ENCODE measurements at places on chromosomes 5 and 9.

- no peak for ATAC-seq
- no peak overlapping the region for H3K27ac ChIP-seq
Observed at GRCh38 chr5:65823204-65823603, 101.2 kb downstream of the NLN start.

DNA sequence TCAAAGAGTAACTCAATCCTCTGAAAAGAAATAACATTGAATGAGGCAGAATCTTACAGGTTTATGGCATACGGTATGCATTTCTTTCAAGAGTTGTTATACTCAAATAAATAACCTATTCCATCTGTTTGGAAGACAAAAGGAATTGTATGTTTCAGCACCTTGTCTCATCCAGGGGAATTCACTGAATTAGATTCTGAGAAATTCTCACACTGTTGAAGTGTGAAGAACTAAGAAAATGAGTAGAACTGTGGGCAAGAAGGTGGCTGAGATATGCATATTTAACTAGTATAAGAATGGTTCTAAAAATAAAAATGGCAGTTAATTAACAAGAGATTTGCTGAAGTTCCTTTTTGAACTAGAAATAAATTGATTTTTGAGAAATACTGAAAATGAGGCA, 279.3 kb upstream of the DAP start:
- H3K4me3 ChIP-seq: no peak overlapping the region
- no peaks in the 10 kb centered on the region for H3K4me1 ChIP-seq
- no peak for ATAC-seq
- H3K27ac ChIP-seq: no peak overlapping the region
- peaks cover 13% of the 10 kb centered on the region for H3K27me3 ChIP-seq

DNA sequence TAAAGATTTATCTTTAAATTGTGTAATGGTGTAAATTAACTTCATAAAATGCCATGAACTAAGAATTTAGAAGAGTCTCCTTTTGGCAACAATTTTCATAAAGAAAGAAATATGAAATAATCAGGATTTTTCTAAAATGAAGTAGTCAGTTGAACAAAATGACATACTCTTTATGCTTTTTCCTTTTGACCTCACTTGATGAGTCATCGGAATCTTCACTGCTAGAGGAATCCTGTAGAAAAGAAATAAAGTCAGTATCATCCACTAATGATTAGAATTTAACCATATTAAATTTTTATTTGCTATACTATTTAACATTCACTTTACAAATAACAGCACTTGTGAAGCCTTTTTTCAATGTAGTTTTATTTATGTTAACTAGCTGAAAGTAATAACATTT, 26.1 kb downstream of the CHD1 start:
- peaks cover 25% of the 10 kb centered on the region for H3K4me1 ChIP-seq
- no peaks in the 10 kb centered on the region for H3K27me3 ChIP-seq
- ATAC-seq: no peak
- H3K36me3 ChIP-seq: peaks cover 60% of the 10 kb centered on the region
- no peak overlapping the region for H3K4me3 ChIP-seq

DNA sequence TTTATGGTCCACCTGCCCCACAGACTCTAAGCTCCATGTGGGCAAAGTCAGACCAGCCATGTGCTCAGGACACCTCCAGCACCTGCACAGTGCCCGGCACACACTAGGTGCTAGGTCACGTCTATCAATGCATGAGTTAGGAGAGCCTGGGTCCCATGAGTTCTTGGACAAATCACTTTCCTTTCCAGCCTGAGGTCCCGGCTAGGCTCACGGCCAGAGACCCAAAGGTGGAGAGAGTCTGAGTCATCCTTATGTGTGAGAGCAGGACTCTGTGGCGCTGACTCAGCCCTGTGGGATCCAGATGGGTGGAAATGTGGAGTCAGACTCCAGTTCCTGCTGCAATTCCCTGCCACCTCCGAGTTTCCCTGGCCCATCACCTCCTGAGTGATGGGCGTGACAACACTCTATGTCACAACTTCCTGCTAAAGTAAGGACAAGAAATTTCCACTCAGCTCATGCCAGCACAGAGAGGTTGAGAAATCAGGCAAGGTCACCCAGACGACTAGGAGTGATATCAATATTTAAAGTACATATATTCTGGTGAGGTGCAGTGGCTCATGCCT, 2.5 kb upstream of the ST6GALNAC4 start:
- peaks cover 17% of the 10 kb centered on the region for H3K27me3 ChIP-seq
- no peak overlapping the region for H3K4me3 ChIP-seq
- H3K27ac ChIP-seq: peak overlapping the region; percentile 82
- peak; percentile 83 for ATAC-seq
- H3K4me1 ChIP-seq: peaks cover 68% of the 10 kb centered on the region

DNA sequence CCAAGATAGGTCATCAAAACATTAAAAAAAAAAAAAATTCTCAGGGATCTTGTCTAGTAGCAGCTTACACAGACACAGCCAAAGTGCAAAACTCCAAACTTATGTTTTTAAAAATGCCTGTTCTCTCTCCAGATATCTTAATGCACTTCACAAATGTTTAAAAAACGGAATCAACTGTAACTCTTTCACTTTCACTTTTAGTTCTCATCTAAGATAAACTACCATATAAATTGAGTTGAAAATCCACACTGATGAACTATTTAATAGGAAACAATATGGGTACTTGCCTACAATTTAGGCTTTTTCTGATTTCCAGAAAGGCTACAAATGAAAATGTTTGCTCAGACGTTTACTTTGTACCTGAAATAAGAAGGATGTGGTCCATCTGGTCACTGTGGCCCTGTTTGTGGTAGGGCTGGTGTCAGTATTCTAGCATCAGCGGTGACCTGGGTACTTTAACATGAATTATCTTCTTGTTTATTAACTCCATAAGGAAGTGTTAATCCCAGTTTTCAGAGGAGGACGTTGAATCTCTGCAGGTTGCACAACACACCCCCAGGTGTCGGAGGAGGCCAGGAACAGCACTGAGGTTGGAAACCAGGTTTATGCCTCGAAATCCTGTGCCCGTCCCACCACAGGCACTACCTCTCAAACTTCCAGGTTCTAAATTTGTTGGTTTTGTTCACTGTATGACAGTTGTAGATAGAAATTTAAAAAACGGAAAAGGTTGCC, 13.3 kb upstream of the LPCAT1 start:
- no peaks in the 10 kb centered on the region for H3K27me3 ChIP-seq
- H3K4me1 ChIP-seq: peaks cover 15% of the 10 kb centered on the region
- H3K4me3 ChIP-seq: peak overlapping the region; percentile 29
- ATAC-seq: no peak
- peak overlapping the region; percentile 0 for H3K27ac ChIP-seq
- no peaks in the 10 kb centered on the region for H3K36me3 ChIP-seq

DNA sequence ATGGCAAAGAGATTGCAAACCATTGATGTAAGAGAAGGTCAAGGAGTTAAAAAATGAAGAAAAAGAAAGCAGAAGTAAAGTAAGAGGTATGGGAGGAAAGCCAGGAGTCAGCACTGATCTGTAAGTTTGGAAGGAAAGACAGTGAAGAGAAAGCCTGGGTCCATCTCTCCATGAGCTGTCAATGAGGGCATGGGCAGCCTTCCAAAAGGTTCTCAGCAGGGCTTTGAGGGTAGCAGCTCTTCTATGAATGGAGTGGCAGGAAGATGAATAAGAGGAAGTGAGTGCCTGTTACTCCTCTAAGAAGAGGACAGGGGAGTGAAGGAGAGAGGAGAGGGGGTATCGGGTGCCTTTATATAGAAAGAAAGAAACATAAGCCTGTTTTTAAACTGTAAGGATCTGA, 97.1 kb downstream of the ADCY2 start:
- no peaks in the 10 kb centered on the region for H3K27me3 ChIP-seq
- no peaks in the 10 kb centered on the region for H3K4me1 ChIP-seq
- H3K4me3 ChIP-seq: no peak overlapping the region

DNA sequence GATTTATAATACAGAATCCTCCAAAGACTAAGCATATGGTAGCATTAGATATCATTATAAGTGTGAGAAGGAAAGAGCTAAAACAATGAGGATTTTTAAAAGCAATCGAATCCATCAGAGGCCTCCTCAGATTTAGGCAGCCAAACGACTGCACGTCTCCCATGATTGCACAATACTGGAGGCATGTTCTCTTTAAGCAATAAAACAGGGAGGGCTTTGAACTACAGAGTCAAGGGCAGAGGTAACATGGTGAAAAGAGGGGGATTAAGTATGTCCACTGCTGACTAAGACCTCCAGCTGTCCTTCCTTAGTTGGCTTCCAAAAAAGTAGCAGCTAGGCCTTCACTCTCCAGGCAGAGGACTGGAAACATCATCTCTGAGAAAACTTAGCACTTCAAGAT, 298.7 kb upstream of the RGMB start:
- no peaks in the 10 kb centered on the region for H3K4me1 ChIP-seq
- H3K4me3 ChIP-seq: no peak overlapping the region
- ATAC-seq: no peak
- no peaks in the 10 kb centered on the region for H3K27me3 ChIP-seq
- H3K27ac ChIP-seq: no peak overlapping the region

GRCh38 chr5:39411061-39411460, 13.7 kb downstream of the DAB2 start:
- no peaks in the 10 kb centered on the region for H3K36me3 ChIP-seq
- H3K4me1 ChIP-seq: peaks cover 32% of the 10 kb centered on the region
- no peak overlapping the region for H3K4me3 ChIP-seq
- ATAC-seq: peak; percentile 67
- H3K27ac ChIP-seq: peak overlapping the region; percentile 32
- H3K27me3 ChIP-seq: no peaks in the 10 kb centered on the region

- ATAC-seq: peak; percentile 39
- H3K27me3 ChIP-seq: no peaks in the 10 kb centered on the region
Observed at GRCh38 chr9:86948074-86948929, 996 bp upstream of the GAS1 start.

DNA sequence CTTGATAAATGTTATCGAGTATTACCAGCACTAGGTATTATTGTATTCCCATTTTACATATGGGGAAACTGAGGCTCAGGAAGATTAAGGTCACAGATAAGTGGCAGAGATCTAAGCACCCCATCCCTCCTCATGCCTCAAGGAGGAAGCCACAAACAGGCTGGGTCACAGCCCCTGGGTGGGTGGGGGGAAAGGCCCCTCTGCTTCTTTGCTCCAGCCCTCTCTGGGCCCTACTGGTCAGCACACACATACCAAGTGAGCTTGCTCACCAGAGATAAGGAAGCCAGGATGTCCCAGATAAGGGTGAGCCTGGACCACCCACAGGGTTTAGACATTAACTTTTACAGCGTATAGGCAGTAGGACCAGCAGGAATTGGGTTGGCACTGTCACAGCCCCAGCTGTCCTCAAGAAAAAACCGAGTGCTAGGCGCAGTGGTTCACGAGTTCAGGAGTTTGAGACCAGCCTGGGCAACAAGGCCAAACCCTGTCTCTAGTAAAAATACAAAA, 45.3 kb downstream of the STK10 start:
- no peak overlapping the region for H3K4me3 ChIP-seq
- no peak for ATAC-seq
- H3K27ac ChIP-seq: no peak overlapping the region
- no peaks in the 10 kb centered on the region for H3K4me1 ChIP-seq
- H3K36me3 ChIP-seq: no peaks in the 10 kb centered on the region

DNA sequence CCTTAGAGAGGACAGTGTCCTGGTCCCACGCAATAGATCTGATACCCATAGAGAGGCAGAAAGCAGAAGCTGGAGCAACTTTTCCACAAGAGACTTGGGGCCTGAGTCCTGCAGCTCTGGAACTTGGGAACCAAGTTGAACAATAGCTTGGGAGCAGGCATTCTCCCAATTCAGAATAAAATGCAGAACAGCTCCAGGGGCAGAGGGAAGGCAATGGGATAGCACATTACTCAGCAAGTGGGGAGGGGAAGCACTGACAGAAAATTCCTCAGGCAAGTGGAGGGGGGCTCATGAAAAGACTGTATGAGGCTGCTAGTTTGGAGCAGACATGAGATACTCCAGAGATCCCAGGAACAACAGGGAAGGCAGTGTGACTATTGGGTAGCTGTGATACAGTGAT, 513.6 kb downstream of the HINT1 start:
- H3K36me3 ChIP-seq: no peaks in the 10 kb centered on the region
- ATAC-seq: no peak
- no peak overlapping the region for H3K4me3 ChIP-seq

DNA sequence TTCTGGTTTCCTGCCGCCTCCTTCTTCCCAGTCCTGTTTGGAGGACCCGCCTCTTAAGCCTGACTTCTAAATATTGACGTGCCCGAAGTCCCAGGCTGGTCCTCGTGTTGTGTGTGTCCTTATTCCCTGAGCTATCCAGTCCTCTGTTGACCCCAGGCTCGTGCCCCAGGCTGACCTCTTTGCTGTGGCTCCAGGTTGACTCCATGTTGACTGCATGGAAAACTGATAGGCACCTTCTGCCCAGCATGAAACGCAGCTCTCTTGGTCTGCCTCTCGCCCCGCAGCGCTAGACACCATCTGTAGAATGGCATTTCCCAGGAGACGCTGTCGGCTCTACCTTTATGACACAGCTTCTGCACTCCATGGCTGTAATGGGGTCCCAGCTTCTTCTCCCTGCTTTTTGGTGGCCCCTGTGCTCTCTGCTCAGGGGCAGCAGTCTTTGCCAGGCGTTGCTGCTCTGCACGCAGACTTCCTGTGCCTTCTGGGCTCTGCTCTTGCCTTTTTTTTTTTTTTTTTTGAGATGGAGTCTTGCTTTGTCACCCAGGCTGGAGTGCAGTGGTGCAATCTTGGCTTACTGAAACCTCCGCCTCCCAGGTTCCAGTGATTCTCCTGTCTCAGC, 28.4 kb downstream of the EHMT1 start:
- no peak overlapping the region for H3K4me3 ChIP-seq
- no peaks in the 10 kb centered on the region for H3K36me3 ChIP-seq
- ATAC-seq: no peak
- H3K27me3 ChIP-seq: no peaks in the 10 kb centered on the region

- no peak overlapping the region for H3K27ac ChIP-seq
- no peak overlapping the region for H3K4me3 ChIP-seq
- H3K27me3 ChIP-seq: no peaks in the 10 kb centered on the region
Observed at GRCh38 chr5:161085056-161085455, 233.0 kb upstream of the ATP10B start.

DNA sequence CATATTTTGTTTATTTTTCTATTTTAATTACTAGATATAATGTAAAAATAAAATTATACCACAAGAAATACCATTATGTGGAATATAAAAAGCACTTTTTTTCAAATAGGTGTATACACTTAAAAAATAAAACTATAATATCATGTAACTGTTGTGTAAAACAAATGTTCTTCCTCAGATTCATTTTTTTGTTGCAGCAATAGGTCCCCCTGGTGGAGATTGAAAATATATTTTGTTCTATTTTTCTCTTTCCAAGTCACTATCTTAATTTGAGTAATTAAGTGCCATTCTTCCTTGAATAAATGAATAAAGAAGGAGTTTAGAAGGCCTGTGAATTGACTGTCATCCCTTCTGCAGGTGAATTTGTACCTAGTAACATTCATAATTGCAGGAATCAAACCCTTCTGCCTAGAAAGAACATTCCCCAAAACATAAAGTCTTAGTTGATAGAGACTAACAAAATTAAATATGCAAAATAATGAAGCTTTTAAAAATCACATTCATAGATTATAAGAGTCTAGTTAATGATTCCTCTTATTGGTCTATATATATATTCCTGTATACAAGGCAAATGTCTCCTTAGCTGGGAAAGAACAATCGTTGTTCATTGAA, 23.4 kb downstream of the CETN3 start:
- no peak for ATAC-seq
- H3K4me3 ChIP-seq: no peak overlapping the region

- no peak for ATAC-seq
- H3K36me3 ChIP-seq: peaks cover 53% of the 10 kb centered on the region
- no peaks in the 10 kb centered on the region for H3K27me3 ChIP-seq
- no peak overlapping the region for H3K27ac ChIP-seq
- no peaks in the 10 kb centered on the region for H3K4me1 ChIP-seq
Observed at GRCh38 chr5:619444-619843, 7.3 kb downstream of the CEP72 start.

- no peak for ATAC-seq
- H3K4me1 ChIP-seq: no peaks in the 10 kb centered on the region
- H3K27me3 ChIP-seq: no peaks in the 10 kb centered on the region
- no peaks in the 10 kb centered on the region for H3K36me3 ChIP-seq
- H3K4me3 ChIP-seq: no peak overlapping the region
Observed at GRCh38 chr5:68950125-68950524, 143.7 kb upstream of the SLC30A5 start.

Measured in gastroesophageal sphincter (tissue), 4 donors.